ENCODE measurements at places on chromosomes 5 and 9.

DNA sequence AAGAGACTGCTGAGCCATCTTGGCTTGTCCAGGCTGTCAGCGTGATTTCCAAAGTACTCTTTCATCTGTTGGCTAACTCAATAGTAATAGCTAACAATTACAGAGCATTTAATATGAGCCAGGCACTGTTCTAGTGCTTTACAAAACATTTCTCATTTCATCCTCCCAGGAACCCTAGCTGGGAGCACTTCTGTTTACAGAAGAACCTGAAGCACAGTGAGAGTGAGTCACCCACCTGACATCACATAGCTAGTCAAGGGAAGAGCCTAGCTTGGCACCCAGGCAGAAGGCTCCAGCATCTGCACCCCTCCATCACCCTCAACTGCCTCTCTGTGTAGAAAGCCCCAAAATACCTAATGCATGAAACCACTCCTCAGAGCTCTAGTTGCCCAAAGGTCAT, 57.5 kb upstream of the IQGAP2 start:
- DNase-seq, result peak; percentile 9

DNA sequence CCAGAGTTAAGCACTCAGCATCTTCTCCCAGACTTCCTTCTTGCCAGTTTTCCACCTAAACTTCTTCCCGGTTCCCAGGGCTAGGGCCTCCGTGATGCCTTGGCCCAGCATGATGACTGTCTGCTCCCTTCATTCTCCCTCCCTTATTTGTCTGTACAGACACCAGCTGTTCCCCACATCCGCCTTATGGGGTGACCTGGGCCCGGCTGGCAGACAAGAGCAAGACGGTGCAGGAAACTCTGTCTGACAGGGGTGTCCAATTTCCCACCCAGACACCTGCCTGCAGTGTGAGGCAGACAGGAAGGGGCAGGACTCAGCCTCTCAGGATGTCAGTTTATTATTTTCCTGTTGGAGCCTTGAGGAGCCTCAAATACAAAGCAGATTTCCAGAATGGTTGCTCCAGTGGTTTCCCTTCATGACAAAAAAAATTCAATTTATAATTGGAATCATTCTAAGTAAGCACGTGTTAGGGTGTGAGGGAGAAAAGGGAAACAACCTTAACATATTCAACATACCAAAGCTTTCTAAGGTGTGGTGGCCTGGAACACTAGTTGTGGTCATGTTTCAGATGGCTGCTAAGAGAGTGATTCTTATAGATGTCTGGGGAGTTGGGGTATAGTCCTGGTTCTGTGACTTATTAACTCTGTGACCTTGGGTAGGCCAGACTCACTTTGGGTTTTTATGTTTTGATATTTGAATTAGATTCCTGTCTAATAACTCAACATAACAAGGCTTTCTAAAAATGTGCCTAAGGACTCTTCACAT, 234.5 kb downstream of the PAPPA start:
- peak; percentile 75 for DNase-seq

DNA sequence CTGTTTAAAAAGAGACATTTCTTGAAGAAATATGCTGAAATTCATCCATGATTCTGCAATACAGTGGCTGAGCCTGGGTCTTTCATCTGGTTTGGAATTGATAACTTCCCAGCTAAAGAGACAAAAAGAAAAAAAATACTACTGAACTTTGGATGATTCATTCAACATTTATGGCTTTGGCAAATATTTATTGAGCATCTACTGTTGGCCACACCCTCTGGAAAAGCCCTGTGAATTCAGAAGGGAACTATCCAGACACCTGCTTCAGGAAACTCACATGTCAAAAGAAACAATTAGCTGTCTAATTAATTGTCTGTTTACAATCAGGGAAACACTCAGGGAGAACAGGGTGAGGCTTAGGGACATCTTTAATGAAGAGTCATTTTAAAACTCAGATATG, 17.8 kb upstream of the ZNF622 start:
- no peak for DNase-seq

DNA sequence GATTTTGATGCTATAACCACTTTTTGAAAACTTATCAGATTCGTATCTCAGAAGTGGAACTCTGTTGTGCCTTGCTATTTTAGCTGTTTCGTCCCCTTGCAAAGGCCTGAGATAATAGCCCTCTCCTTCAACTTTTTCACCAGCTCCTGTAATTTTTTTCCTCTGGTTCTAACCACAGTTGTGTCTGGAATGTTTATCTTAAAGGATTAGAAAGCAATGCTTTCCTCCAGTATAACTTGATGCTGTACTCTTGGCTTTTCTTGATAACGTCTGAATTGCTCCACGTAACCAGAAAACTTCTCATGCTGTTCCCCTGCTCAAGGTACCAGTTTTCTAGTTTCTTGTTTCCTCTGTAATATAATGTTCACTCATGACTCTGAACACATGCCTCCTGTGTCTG, 209.4 kb downstream of the DTWD2 start:
- no peak for DNase-seq

- DNase-seq, result no peak
Observed at GRCh38 chr9:133044125-133044524, 13.3 kb downstream of the GTF3C5 start.

- DNase-seq, result no peak
Observed at GRCh38 chr9:121601194-121601593, 50.2 kb upstream of the DAB2IP start.

DNA sequence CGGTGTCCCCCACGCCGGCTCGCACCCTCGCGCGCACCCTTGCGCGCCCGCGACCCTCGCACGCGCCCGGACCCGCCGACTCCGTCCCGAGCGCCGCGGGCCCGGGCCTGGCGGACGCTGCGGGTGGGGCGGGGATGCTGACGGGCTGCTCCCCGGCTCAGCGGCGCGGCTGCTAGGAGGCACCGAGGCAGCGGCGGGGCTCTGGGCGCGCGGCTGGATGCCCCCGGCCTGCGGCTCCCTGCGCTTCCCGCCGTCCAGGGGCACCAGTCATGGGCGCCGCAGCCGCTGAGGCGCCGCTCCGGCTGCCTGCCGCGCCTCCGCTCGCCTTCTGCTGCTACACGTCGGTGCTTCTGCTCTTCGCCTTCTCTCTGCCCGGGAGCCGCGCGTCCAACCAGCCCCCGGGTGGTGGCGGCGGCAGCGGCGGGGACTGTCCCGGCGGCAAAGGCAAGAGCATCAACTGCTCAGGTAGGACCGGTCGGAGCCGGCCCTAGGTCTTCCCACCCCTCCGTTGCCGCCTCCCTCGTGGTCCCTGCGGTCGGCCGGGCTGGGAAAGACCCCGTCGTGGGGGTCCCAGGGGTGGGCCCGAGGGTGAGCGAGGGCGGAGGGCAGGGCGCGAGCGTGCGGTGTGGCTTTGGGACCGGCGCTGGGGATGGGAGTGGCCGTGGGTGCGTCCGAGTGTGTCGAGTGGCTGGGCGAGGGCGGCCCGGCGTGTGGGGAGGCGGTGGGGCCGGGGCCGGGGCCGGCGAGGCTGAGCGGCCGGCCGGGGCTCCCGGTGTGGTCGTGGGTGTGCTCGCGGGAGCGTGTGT, 530 bp downstream of the TMEFF1 start:
- DNase-seq, result no peak

- DNase-seq, result no peak
Observed at GRCh38 chr5:82663225-82663624, 385.1 kb upstream of the RPS23 start.

DNA sequence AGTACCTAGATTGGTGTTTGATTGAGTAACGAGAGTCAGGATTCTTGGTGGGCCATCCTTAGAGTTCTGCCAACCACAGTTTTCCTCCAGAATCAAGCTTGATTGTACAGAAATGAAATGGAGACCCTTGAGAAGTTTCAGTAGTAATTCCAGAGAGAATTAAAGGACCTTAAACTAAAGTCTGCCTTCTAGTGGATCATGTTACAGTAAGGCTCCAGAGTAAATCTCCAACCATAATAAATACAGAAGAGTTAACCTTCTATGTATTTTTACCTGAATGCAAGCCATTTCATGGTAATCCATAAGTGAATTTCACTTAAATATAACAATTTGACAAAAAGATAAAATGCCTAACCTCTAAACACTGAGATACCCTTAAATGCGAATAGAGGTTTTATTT, 53.0 kb upstream of the CNTLN start:
- no peak for DNase-seq

- no peak for DNase-seq
Observed at GRCh38 chr5:109483395-109483971, 73.7 kb upstream of the PJA2 start.

DNA sequence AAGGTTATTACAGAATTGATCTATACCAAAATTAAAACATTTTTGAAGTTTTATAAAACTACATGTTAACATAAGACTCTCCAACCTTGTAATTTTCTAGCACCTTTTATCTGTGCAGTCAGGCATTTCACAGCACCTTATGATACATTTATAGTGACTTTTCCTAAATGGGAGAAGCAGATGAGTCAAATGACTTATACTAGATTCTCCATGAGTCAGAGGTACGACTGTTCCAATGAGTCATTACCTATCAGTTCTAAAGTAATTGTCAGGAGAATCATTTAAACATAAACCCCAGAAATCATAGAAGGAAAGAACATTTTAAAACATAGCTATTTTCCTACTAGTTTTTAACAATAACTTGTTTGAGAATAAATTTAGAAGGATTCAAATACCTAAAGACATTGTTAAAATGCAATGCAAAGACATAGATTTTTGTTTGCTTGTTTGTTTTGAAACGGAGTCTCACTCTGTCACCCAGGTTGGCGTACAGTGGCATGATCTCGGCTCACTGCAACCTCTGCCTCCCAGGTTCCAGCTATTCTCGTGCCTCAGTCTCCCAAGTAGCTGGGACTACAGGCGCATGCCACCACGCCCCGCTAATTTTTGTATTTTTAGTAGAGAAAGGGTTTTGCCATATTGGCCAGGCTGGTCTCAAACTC, 34.7 kb upstream of the DMXL1 start:
- DNase-seq, result peak; percentile 65

All from kidney epithelial cell (primary cell).